ENCODE measurements at places on chromosomes 11 and 22.

DNA sequence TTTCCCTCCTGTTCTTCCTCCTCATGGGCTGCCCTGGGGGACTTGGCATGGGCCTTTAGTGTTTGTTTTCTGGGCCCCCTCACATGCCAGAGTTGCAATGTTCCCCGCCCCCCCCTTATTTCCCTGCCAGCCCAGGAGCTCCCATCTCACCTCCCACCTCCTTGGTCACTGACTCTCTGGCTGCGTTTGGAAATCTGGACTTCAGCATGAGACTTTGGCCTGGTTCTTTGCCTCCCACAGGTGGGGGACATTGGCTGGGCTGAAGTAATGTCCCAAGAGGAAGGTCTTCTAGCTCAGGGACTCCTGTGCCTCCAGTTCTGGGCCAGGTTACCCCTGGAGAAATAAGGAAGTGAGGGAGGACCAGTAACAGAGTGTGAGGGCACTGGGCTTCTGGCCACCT lies 7.0 kb downstream of the MTFP1 start:
- DNase-seq, result no peak

GRCh38 chr11:111299101-111300026 lies 1.0 kb downstream of the POU2AF3 start:
- DNase-seq, result no peak

DNA sequence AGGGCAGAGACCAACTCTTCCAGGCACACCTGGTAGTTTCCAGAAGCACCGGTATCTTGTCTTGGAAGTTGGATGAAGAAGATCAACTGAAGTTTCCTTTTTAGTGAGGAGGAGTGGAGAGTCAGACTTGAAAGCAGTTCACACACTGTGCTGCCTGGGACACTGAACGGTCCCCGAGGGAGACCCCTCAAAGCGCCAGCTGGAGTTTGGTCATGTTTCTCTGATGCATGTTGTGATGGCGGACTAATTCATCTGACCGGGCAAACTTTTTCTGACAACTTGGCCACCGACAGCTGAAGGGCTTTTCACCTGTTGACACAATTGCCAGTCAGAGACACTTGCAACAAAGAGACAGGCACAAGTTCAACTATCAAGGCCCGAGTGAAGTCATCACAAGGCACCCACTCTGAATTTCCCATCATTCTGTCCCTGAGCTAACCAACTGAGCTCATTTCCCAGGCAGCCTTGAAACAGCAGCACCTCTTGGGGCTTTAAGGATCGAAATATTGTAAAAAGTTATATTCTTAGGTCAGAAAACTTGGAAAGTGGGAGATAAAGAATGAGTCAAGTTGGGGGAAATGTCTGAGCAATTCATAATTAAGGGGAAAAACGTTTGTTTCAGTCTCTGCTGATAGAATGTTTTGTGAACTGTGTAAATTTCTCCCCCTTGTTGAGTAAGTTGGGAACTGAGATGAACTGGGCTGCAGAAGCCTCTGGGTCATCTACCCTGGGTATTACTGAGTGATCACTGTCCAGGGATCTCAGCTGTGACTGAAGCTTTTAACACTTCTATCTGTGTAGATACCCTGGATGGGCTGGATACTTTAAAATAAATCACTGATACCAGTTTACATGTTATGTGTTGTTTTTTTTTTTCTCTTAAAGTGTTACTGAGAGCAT lies 46.2 kb downstream of the WT1 start:
- DNase-seq, result no peak

GRCh38 chr11:130940706-130941105 lies 24.4 kb upstream of the SNX19 start:
- no peak for DNase-seq

- no peak for DNase-seq
Observed at GRCh38 chr11:67289651-67290479, 762 bp downstream of the ANKRD13D start.

GRCh38 chr11:69000391-69000790 lies 12.7 kb downstream of the MRGPRF start:
- DNase-seq, result no peak

- DNase-seq, result no peak
Observed at GRCh38 chr22:47673557-47673956, 911.1 kb downstream of the TBC1D22A start.

GRCh38 chr11:69819541-69820070 lies 390 bp upstream of the FGF3 start:
- DNase-seq, result no peak
